RPMI7951 (cell line): ENCODE measurements at places on chromosomes 16 and 17.

GRCh38 chr16:87145181-87146176, 171.7 kb downstream of the C16orf95 start:
- peak; percentile 99 for DNase-seq

- no peak for DNase-seq
These were observed 53.1 kb downstream of the METRNL start for GRCh38 chr17:83132251-83133081.

DNA sequence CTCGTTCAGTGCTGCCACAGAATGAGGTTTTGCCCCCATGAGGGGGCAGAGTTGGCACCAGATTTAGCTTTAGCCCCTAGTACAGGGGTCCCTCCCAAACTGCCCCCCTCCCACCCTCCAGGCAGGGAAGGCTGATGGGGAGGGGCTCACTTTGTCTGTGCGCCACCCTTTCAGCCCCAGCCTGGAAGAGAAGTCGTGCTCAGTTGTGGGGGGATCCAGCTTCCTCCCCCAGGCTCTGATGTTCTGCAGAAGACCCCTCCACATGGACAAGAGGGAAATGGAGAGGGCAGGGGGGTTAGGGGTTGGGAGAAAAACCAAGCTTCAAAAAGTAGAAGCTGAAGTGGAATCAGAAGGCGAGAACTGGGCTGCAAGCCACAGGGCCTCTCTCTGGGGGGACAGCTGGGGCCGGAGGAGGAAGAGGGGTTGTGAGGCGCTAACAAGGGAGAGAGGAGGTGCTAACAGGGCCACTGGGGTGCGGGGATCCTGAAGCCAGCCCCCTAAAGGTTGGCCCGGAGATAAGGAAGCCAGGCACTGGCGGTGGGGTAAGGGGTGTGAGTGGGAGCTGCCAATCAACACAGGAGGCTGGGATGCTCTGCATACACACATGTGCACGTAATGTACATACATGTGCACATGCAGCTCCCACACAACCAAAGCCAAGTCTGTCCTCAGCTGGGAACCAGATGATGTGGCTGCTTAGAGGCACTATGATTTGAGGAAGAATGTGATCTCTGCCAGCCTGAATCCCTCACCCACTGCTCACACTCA, 7.0 kb upstream of the TMEM92 start:
- peak; percentile 55 for DNase-seq

DNA sequence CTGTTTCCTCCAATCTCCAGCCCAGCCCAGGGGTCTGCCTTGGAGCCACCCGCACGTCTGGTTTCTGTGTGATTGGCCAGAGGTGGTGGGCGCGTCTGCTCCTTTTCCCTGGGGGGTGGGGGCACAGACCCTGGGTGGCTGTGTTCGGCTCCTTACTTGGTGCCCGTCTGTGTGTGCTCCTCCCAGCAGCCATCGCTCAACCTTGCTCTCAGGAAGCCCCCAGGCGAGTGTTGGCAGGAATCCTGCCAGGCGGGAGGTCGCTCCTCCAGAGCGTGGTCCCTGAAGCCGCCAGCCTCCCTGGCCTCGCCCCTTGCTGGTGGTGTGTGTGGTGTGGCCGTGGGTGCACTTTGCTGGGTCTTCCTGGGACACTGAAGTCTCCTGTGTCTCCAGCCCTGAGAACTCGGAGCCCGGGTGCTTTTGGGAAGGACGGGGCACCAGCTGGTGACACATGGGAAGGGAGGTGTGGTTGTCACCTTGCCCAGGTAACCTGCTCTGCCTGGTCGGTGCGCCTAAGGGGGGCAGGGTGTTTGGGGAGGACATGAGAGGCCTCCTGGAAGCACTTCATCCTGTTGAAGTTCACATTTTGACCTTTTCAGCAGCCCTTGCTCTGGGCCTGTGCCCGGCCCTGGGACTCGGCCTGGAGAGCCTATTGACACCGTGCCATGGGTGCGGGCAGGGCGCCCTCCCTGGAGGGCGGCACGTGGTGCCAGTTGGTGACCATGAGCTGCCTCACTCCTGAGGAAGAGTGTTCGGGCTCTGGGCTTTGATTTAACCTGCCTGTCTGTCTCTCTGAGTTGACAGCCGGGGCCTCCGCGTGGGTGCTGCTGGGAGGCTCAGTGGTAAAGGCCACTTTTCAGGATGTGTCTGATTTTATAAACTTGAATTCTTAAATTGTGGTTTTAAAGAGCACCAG, 49.0 kb upstream of the ZNF750 start:
- DNase-seq = no peak

DNA sequence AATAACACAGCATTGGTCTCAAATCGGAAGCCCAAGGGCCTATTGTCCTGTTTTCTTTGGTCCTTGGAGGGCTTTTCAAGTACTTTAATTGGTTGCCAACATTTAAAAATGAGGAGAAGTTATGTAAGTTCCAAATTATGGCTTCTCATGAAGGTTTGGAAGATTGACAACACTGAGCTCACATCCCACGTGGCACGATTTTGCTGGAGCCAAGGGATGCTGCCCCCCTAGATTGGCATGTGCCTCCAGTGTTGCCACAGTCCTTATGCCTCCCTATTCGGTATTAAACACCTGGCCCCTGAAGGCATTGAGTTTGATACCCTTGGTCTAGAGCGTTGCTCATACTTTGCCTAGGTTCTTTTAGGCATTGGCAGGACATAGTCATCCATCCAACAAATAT, 108.0 kb downstream of the ZNF18 start:
- DNase-seq = no peak

- no peak for DNase-seq
These were observed 198.1 kb upstream of the IRX3 start for GRCh38 chr16:54484700-54485099.

DNA sequence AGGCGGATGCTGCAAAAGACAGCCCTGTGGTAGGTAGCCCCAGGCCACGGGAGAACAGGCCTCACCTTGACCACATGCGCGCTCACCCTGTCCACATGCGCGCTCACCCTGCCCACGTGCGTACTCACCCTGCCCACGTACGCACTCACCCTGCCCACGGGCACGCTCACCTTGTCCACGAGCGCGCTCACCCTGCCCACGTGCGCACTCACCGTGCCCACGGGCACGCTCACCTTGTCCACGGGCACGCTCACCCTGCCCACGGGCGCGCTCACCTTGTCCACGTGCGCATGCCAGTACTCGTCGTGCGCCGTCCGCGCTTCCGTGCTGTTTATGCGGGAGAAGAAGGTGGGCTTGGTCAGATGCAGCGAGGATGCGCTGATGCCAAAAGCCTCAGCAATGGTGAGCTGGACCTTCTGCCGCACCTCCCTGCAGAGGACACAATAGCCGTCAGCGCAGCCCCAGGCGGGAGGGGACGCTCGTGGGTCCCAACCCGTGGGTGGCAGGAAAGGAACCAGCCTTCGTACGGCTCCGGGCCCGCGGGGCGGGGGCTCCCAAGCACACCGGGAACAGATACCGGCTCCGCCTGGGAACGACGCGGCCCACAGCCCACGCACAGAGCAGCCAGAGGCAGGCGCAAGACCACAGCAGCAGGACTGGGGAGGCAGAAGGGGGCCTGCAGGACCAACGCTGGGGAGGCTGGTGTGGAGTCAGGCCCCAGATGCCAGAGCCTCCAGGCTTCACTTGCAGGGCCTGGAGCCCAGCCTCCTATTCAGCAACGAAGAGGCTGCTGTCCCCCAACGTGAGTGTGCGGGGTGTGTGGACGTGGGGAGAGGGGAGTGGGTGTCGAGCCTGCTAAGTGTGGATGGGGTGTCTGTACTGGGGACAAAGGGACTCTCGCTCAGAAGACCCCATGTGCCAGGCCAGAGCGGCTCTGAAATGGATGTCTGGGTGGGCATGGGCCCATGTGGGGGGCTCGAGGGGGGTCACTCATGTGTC, 14.2 kb upstream of the HEXD start:
- DNase-seq = no peak

DNA sequence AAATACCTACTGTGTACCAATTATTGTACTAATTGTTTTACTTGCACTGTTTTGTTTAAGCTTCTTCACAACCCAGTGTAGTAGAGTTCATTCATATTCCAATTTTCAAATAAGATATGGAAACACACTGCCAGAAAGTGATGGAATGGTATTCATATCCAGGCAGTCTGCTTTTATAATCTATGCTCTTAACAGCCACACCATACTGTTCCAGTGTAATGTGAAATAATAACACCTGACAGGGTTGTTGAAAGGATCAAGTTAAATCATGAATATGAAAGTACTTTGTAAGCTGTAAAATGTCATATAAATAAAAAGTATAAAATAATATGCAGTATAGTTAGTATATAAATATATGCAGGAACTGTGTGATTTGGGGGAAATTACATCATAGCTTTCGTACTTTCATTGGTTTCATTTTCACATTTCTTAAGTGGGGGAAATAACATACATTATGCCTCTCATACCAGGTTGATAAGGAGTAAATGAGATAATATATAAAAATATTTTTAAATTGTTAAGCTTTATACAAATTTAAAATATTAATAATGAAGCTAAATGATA, 230.8 kb downstream of the TANC2 start:
- DNase-seq = no peak

GRCh38 chr16:68275611-68276191, 11.4 kb downstream of the SLC7A6 start:
- no peak for DNase-seq

DNA sequence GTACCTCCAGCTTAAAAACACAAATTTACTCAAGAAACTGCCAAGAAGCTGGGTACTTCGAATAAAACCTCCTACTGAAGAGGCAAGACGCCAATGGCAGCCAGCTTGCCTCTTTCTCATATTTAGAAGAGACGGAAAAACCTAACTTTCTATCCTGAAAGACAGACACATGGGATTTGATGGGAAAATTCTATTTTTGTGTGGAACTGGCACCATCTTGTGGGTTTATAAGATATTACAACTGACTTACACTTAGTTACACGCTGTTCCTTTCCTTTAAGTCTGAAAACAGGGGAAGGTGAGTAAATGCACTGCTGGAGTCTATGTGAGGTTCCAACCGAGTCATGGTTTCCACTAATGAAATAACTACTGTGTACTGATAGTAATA, 10.3 kb downstream of the ZNF18 start:
- DNase-seq = peak; percentile 46

GRCh38 chr17:70230850-70231640, 61.7 kb downstream of the KCNJ2 start:
- no peak for DNase-seq

DNA sequence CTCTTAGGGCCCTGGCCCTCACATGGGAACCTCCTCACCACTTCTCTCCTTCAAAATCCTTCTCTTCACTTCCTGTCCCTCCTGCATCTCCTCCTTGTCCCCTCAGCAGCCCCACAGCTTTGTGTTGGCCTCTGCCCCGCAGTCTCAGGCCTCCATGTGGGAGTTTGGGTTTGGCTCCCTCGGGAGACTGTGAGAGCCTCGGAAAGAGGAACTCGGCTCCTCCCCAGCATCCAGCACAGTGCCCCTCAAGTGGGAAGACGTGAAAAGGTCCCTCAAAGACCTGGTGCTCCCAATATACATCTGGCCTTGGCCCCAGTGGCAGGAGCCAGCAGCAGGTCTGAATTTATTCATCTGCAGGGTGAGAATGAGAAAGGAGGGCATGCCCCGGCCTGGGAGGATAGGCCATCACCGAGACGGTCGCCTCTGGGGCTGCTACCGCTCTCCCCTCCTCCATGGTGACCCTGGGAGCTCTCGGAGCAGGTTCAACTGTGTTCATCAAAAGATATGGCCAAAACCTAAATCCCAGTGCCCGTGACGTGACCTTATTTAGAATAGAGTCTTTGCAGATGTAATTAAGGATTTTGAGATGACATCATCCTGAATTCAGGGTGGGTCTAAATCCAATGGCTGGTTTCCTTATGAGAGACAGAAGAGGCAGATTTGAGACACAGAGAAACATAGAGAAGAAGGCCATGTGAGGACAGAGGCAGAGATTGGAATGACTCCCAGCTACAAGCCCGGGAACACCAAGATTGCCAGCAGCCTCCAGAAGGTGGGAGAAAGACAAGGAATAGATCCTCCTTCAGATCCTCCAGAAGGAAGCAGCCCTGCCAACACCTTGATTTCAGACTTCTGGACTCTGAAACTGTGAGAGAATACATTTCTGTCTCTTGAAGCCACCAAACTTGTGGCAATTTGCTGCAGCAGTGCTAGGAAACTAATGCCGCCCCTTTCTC, 135.1 kb downstream of the MRM1 start:
- no peak for DNase-seq

GRCh38 chr16:1822801-1823200, 3.8 kb downstream of the HAGH start:
- no peak for DNase-seq

- DNase-seq = no peak
These were observed 643 bp downstream of the HSDL1 start for GRCh38 chr16:84144209-84144858.

GRCh38 chr16:70390774-70391173, 44.1 kb downstream of the DDX19A start:
- no peak for DNase-seq

GRCh38 chr17:42659079-42659931, at the start of gene TUBG2:
Gene TUBG2, plus strand, starts transcription at chr17:42659284. Its CDS starts 220 bp downstream, at chr17:42659504.
- DNase-seq = peak; percentile 85

DNA sequence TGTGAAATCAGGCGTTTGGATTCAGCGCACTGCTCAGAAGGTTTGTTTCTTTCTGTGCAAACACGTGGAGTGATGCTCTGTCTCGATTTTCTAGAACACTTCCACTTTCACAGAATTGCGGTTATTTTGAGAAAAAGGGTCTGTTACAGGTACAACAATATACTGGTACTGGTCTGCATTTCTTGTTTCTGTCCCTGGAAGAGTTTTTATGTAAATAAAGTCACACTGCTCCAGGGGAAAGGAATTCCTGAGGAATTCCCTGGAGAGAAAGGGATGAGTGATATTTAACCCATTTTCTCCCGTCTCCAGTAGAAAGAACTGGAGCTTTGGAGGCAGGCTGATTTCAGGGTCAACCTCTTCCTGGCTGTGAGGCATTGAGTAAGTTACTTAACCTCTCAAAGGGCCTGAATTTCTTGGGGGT, 16.2 kb upstream of the RMI2 start:
- DNase-seq = peak; percentile 54
